Mesenteric fat pad (tissue), 1 donor: ENCODE measurements at places on chromosomes 2 and 18.

- DNase-seq, result no peak
These were observed 18.2 kb upstream of the TNP1 start for GRCh38 chr2:216878072-216878471.

GRCh38 chr2:203002054-203002821, 12.4 kb upstream of the NBEAL1 start:
- no peak for DNase-seq

- no peak for DNase-seq
These were observed 73.7 kb upstream of the TGFA start for GRCh38 chr2:70627211-70627898.

DNA sequence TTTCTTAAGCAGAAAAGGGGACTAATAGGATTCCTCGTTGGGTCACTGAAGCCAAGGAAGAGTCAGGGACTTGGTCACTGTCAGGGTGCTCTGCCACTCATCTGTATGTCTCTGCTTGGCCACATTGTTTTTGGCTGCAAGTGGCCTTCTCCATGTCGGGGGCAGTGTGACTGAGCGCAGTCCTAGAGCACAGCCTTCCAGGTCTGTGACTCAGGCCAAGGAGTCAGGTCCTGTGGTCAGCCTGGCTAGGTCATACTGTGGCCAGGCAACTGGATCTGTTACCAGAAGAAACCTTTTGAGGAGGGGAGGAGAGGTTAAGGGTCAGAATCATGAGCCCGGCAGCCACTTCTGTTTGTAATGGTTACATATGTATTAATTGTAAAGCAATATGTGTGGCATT, 61.3 kb downstream of the GALNT1 start:
- no peak for DNase-seq
